Stimulated activated CD8-positive, alpha-beta memory T cell treated with anti-CD3 and anti-CD28 coated beads, Interleukin-4, amount 100 ng/mL, for 24 hours (primary cell): ENCODE measurements at places on chromosomes 7 and 10.

- peak; percentile 17 for DNase-seq
These were observed 28.2 kb downstream of the SKIDA1 start for GRCh38 chr10:21497177-21497807.

- no peak for DNase-seq
These were observed 340.2 kb upstream of the CELF2 start for GRCh38 chr10:10677479-10677878.

GRCh38 chr10:102776779-102777456, 33.2 kb downstream of the WBP1L start:
- no peak for DNase-seq

GRCh38 chr10:75226656-75227055, 9.1 kb downstream of the COMTD1 start:
- DNase-seq: no peak

GRCh38 chr10:118804262-118804773, 49.5 kb upstream of the CACUL1 start:
- DNase-seq: no peak

DNA sequence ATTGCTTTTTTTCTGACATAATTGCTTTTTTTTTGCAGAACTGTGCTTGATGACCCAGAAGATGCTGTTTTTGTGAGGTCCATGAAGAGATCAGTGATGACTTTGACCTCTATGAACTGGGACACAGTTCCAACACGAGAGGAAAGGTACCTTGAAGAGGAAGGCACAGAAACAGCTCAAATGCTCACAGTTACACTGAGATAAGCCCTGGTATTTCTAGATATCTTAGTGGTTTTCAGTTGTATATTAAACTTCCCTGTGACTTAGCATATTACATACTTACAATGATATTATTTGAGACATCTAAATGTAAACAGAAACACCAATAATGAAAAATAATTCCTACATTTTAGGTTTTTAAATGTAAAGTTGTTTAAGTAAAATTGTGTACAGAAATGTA, 54.7 kb downstream of the LRRC72 start:
- DNase-seq: no peak

DNA sequence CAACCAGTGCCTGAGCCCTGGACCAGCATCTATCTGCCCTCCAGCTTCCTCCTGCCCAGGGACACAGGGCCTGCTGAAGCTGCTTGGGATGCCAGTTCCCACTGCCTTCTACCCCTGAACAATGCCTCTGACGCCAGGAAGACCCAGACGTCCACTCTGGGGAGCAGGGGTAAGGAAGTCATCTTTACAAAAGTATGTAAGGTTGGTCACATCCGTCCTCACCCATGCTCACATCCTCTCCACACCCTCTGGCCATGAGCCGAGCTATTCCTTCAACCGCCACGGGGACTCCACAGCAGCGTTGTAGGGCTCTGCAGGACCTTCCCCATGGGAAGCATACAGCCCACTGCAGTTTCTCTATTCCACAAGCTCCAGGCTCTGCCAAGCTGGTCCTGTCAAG, 58.5 kb downstream of the CLRN3 start:
- no peak for DNase-seq

DNA sequence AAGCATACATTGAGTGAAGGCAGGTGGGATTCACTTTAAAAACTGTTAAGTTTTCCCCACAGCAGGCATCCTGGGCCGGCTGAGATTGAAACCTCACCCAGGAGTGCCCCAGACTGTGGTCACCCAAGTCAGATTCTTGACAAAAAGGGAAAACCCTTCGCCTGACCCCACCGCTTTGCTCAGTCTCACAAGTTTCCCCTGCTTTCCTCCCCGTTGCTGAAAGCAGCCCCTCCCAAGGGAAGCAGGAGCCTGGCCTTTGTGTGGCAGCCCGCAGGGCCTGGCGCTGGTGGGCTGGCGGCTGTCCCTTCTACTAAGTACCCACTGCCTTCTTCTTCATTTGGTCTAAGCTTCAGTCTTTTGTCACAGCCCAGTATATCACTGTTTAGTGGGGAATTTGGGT, 16.0 kb downstream of the RNF32 start:
- no peak for DNase-seq

- no peak for DNase-seq
These were observed 40.2 kb downstream of the CTBP2 start for GRCh38 chr10:125120053-125120710.
